ENCODE measurements at places on chromosomes 13 and 19. TPM values are rescaled to one million over a fixed set of nuclear protein-coding genes. Genes with fewer than 3 reads are reported as not detected.

The APOC4 gene
- not detected for total RNA-seq

- no peak for DNase-seq
Measured at GRCh38 chr13:28299916-28300315, 161.6 kb downstream of the PAN3 start.

DNA sequence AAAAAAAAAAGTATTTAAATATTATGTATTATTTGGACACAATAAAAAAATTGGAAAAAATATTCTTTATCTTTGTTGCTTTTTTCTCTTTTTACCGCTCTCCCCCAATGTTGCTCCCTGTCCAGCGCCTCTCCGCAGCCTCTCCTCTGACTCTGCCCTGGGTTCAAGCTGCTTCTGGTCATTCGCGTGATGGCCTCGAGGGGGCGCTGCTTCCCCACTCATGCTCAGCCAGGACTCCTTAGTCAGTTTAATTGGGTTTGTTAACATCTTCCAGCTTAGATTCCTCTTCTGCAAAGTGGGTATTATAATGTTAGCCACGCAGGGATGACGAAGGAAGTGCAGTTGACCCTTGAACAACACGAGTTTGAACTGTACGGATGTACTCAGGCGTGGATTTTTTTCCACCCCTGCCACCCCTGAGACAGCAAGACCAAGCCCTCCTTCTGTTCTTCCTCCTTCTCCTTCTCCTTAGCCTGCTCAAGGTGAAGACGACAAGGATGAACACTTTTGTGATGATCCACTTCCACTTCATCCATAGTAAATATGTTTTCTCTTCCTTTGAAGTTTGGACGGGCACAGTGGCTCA lies 4.9 kb upstream of the NWD1 start:
- DNase-seq, result peak; percentile 65

- DNase-seq, result peak; percentile 4
Measured at GRCh38 chr13:77389625-77390000, 62.7 kb upstream of the MYCBP2 start.

The ZNF571 gene
- total RNA-seq, result 8.1 TPM

- DNase-seq, result no peak
Measured at GRCh38 chr13:36337938-36338641, 8.1 kb downstream of the SPART start.

DNA sequence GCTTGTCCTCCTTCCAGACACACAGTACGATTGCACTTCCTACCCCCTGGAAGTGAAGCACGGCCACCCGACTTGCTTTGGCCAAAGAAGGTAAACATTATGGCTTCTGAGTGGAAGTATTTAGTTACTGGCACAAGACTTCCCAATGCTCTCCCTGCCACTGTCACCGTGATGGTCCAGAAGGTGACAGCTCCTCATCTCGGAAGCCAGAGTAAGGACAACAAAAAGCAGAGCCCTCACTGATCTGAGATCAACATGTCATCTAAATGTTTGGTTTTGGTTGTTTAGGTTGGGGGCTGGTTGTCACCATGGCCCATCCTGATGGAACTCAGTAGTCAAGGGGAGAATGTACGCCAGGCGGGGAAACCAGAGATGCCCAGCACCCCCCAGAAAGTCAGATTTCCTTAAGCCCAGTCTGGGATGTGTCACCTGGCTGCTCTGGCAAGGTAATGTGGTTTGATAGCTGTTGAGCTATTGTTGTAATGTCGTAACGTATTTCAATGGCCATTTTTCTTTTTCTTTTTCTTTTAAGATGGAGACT lies 170.1 kb upstream of the ZNF536 start:
- DNase-seq, result no peak

The CLASRP gene
- total RNA-seq, result 83.6 TPM

DNA sequence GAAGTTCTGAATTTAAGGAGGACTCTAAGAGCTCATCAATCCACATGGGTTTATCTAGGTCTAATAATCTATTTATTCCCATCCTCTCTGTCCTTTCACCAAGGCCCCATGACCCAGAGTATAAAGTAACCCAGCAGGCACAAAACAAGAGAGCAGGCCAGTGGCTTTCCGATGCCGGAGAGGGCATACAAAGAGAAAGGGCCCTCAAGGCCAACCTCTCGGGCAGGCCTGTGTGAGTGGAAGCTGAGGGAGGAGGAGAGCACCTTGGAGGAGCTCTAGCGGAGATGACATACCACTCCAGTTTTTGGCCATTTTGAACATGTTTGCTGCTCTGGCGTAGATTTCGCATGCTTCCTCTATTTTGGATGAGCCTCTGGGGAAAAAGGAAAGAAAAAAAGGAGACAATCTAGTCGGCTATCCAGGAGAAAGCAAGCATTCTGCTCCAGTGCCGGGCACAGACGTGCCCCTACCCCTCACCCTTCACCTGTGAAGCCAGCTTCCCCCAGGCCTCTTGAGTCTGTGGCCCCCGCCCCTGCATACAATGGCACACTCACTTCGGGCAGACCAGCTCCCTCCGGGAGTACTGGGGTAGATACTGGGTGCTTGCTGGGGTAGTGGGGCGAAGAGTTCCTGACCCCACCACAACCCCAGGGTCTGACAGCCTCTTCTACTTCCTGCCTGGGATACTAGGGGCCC lies 11.6 kb downstream of the NAPA start:
- DNase-seq, result no peak

The PPM1N gene
- total RNA-seq, result 2.2 TPM

The ERVK3-1 gene
- 35.4 TPM for total RNA-seq

Data from kidney (tissue), 22 donors.